ENCODE measurements at places on chromosomes 12 and 14. TPM values are rescaled to one million over a fixed set of nuclear protein-coding genes. Genes with fewer than 3 reads are reported as not detected.
A peak's percentile ranks its signal among the peaks of the same experiment; 100 is the strongest.

DNA sequence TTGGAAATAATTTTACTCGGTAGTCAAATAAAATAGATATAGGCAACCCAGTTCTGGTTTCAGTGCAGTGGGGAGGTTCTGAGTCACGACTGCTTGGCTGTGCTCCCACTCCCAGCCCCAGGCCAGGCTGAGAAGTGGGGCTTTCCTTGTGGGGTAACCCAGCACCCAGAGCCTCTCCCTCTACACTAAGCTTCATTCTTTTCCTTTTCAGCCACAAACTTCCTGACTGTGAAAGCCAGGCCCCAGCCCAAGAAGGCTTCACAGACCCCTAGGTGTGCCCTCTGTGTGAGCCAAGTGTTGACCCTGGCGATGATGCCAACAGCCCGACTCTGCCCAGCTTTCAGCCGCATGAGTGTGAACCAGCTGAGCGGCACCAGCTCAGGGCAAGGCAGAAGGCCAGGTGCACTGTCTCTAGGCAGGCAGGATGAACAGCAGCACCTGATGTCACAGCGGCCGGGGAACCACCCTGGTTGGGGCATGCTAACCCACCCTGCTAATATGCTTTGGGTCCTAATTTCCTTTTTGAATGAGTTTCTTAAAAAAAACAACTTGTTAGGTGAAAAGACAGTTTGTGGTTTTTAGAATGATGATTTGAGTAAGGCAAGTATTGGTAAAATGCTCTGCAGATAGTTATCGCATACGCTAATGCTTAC, 42.2 kb upstream of the ATP23 start:
- no peak for DNase-seq

DNA sequence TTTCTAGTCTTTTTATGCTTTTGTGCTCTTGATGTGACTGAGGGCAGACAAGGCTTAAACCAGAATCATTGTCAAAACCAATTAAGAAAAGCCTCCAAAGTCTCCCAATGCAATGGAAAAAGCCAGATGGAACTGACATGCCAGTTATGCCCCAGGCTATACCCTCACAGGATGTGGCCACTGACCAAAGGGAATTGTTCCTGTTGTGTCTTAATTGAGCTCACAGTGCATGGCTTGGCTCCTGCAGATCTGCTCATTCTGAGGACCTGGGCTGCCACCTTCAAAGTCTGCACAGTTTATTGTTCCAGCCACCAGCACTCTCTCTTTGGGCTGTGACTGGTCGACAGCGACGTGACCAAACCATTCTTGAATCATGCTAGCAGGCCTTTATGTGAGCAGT, 17.1 kb upstream of the BICD1 start:
- no peak for DNase-seq

DNA sequence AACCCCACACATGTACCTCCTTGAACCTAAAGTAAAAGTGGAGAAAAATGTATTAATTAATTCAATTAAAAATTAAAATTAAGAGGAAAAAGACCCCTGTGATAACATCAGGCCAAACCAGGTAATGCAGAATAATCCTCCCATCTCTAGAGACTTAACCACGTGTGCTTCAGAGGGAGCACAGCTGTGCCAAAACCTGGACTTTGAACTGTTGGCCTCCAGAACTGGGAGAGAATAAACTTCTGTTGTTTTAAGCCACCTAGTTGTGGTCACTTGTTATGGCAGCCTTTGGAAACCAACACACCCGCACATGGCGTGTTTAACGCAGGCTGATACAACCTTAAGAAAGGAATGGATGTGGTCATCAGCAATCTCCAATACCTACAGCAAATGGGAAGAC, 23.8 kb downstream of the OAS2 start:
- DNase-seq = no peak

The PLEKHD1 gene
- 0.28 TPM for total RNA-seq

DNA sequence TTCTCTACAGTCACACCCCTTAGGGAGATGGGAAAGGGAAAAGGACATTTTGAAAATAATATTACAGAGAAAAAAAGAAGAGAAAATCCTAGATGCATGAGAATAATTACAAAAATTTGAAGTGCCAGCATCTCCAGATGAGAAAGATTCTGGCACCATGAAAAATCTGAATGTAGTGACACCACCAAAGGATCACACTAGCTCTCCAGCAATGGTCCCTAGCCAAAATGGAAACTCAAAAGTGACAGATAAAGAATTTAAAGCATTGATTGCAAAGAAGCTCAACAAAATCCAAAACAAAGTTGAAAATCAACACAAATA, 27.4 kb upstream of the GARIN6 start:
- no peak for DNase-seq

DNA sequence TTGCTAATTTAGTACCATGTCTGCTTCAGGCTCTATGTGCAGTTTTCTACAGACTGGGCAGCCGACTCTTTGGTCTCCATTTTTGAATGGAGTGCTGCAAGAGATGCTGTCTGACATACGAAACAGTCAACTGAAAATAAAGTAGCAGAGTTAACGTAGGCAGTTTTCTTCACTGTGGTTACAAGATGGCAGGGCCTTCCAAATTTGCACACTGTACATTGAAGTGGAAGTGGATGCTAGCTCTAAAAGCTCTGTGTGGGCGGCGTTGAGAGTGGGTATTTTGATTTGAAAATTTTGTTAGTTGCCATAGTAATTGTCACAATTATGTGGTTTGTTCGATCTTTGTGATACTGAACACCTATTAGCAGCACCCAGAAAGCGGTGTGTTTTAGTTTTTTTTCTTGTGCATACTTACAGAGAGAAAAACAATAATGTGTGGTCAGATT, 154.9 kb upstream of the ATP2B1 start:
- no peak for DNase-seq

- DNase-seq = no peak
Observed at GRCh38 chr14:82079553-82079952, 545.9 kb upstream of the SEL1L start.

- no peak for DNase-seq
Observed at GRCh38 chr12:46332260-46332659, 40.3 kb downstream of the SLC38A2 start.

The PKP2 gene
- 49.9 TPM for total RNA-seq

DNA sequence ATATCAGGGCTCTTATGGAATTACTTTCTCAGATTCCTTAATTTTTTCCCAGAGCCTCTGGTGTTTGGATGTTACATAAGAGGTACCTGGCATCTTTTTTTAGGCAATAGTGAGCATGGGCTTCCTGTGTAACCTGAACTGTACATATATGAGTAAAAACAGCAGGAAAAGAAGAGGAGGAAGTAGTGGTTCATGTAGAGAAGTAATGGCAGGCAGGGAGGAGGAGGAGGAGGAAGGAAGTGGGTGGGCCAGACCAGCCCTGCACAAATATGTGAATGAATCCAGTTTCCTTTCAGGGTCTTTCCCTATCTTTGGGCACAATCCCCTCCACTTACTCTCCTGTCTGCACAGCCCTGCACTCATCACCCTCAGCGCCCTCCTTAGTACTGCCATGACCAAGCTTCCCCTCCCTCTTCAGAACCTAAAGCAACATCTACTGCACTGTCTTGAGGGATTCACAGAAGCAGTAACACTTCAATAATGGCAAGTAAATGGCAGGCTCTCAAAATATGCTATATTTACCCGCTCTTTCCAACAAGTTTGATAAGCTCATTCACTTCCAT, 40.9 kb upstream of the GSG1 start:
- no peak for DNase-seq

The ASB2 gene
- total RNA-seq = 2.3 TPM

GRCh38 chr12:57983858-57984505, 42.6 kb downstream of the ATP23 start:
- DNase-seq = no peak

The AMHR2 gene
- 0.24 TPM for total RNA-seq

The BCL11B gene
- total RNA-seq = 6.7 TPM

DNA sequence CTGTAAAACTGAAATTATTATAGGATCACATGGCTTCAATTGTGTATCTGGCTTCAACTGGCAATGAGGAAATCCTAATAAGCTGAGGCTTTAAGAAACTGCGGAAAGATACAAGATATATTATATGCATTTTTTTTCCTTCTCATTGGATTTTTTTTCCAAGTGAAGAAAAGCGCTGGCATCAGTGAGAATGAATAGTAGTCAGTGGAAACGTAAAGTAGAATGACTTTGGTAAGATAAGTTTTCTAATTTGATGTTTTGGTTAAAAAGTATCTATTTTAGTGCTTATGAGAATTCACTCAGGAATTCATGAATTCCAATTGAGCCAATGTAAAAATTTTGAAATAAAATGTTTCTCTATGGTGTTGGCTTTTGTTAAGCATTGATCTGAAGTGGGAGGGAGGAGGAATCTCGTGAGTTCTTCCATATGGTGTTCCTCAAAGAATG, 173.5 kb upstream of the FRMD6 start:
- DNase-seq = no peak

DNA sequence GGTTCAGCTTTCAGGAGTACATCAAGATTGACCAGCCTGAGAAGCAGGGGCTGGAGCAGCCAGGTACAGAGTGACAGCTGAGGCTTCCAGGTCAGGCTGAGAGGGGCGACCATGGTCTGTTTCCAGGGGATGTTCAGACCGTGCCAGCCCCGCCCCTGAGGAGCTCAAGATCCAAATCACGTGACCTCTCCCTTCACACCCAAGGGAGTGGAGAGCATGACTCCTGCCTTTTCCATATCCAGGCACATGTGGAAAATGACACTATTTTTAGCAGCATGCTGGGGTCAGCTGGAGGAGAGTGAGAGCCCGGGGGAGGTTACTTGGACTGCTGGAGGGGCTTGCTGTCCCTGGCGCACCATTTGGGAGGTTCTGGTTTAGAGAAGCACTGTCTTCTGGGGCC, 92.7 kb downstream of the B4GALNT3 start:
- no peak for DNase-seq

The APOF gene
- not detected for total RNA-seq

- no peak for DNase-seq
Observed at GRCh38 chr12:54167500-54167896, 21.3 kb downstream of the SMUG1 start.

The VRTN gene
- 143 TPM for total RNA-seq

- peak; percentile 96 for DNase-seq
Observed at GRCh38 chr12:49698619-49699545, 8.3 kb downstream of the FMNL3 start.

DNA sequence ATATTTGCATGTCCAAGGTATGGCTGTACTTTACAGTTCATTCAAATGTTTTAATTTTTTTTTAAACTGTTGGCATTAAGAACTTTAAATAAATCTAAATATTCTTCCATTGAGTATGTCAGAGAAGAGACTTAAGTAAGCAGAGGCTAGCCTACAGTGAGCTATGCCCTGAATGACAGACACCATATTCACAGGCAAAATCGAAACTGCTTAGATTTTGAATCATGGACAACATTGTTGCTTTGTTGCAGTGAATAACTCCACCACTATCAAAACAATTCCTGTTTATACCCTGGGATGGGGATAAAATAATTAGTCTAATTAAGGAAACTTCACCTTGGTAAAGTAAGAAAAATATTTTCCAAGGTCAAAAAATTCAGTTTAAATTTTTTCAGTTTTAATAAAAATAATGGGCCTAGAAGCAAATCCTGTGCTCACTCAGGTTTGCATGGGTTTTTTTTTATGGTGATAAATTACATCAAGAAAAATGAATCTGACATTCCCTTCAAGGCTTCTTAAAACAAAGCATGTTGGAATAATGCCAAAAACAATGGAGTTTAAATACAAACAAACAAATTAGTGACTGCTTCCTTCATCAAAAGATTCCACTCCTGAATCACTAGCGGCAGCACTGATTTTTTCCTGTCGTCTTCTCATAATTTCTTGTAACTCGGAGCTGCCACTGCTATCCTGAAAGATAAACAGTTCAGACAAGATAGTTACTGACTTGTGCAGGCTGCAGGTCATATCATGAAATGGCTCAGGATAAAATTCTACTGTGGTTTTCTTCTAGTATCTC, 168.2 kb downstream of the EPS8 start:
- DNase-seq = no peak

DNA sequence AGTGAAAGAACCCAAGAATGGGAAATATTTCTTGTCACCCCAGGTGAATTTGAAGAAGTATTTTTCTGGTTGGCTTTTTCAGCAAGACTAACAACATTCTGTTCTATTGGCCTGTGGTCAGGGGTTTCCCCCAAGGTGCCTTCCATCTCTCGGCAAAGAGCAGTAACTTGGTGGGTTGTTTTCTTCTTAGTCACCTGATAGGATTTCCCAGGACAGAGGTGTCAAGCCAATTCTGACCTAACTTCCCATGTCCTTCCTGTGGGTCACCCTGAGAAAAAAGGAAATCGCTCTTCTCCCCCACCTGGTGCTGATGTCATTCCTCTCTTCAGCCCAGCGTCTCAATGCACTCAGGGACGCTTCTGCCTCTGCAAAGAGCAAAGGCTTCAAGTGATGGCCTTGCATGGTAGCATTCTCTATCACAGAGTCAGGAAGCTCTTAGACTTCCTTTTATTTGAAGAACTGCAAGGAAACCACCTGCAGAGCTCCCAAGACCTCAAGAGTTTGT, 16.1 kb upstream of the IFNG start:
- DNase-seq = no peak

DNA sequence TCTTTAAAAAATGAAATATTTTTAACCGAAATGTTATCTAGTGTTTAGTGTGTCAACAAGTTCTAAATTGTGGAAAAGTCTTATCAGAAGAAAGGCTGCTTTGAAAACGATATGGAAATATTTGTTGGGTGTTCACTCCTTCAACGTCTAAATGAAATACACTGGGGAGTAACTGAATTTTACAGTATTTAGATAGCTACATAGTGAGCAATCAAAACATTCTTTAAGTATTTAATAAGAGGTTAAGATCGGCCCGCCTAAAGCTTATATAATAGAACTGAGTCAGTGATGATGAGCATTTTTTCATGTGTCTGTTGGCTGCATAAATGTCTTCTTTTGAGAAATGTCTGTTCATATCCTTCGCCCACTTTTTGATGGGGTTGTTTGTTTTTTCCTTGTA, 228.3 kb downstream of the RAD51B start:
- DNase-seq = no peak

GRCh38 chr12:56189099-56189917, at the start of gene SMARCC2:
SMARCC2 (minus strand) TSS chr12:56189483; CDS start chr12:56189461, 22 bp downstream.
- DNase-seq = peak; percentile 93

GRCh38 chr14:89032086-89032649, 207.7 kb downstream of the TTC8 start:
- DNase-seq = peak; percentile 65

DNA sequence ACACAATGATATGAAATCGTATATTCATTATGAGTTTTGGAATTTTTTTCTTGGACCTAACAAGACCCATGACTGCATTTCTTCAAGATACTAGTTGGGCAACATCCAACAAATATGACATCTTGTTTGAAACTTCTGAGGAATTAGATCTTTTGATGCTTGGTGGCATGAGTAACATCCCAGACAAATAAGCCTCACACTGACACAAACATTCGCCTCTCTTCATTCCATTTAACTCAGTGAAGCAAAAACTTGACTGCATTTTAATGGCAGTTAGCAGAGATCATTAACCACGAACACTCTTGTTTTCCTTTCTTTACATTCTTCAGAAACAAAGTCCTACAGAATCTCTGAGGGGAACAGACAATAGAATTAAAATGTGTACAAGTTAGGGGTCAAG, 758.3 kb downstream of the C12orf50 start:
- DNase-seq = no peak

- DNase-seq = no peak
Observed at GRCh38 chr12:72295101-72295500, 22.9 kb downstream of the TRHDE start.

GRCh38 chr12:42255221-42255865, 17.3 kb upstream of the YAF2 start:
- DNase-seq = peak; percentile 31
